Activated T-helper 1 cell treated with anti-CD3 and anti-CD28 coated beads, Interleukin-12 subunit alpha, Interleukin-12 subunit beta, Interleukin-2, Interleukin-4 antibody, amounts not matched to agents 30 ng/mL and 10 ng/mL and 1 ng/mL, durations not matched to agents 14 hours and 24 hours and 36 hours (primary cell): ENCODE measurements at places on chromosomes 12 and 14. TPM values are rescaled to one million over a fixed set of nuclear protein-coding genes. Genes with fewer than 3 reads are reported as not detected.

The GPR84 gene
- 2.3 and 2.4 TPM in 2 replicates for total RNA-seq

- no peak for DNase-seq
Measured at GRCh38 chr14:51701951-51702350, 50.2 kb downstream of the FRMD6 start.

The PTCSC3 gene
- total RNA-seq = not detected in 2 replicates

The NGB gene
- total RNA-seq = not detected in 2 replicates

DNA sequence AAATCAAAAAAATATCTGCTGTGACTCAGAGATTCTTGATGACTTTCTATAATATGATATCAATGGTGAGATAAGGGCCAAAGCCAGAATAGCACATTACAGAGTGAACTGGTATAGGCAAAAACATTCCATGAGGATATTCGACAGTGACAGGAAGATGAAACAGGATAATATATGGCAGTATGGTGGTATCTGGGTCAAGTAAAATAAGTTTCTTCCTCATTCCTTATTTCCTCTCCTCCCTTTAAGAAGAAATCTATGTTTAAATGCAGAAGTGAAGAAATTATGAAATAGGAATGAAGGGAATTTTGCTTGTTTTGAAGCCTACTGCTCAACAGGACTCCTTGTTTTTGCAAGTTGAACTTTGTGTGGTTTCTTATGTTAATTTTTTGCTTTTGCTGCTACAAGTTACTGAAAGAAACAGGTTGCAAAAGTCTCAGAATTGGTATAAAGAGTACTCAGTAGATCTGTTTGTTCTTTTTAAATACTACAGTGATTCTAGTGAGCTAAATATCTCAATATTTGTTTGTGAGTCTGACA lies 7.0 kb downstream of the ACSS3 start:
- DNase-seq = no peak

- DNase-seq = peak; percentile 29
Measured at GRCh38 chr12:88299567-88300101, 157.5 kb downstream of the TMTC3 start.

The PLBD1 gene
- not detected in 2 replicates for total RNA-seq

GRCh38 chr12:90023207-90023900 lies 314.7 kb upstream of the ATP2B1 start:
- DNase-seq = no peak

The AKAP3 gene
- total RNA-seq = 0.65 and 1.1 TPM in 2 replicates

The ZBTB39 gene
- 10.3 and 11.2 TPM in 2 replicates for total RNA-seq

The SOCS2 gene
- total RNA-seq = 28.2 and 28.8 TPM in 2 replicates

- no peak for DNase-seq
Measured at GRCh38 chr12:21323736-21324135, 11.0 kb downstream of the SLCO1A2 start.

The RBP5 gene
- total RNA-seq = 0.51 TPM in 1 of 2 replicates, not detected in the other

DNA sequence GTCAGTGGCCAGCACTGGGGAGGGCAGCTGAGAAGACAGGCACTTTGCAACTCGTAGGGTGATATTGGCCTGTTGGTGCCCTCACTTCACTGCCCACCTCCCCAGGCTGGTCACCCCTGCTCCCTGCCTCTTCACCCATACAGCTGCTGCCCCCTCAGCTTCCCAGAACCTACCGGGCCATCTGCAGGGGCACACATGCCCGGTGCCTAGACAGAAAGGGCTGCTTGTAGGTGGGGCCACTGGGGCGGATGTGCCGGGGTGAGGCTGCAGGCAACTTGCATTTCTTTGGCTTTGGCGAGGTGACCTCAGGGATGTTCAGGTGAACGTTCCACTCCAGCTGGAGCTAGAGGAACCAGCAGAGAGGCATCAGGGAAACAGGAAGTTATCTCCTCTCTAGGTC lies 17.2 kb downstream of the FAM186B start:
- DNase-seq = no peak

The PNN gene
- 111 and 116 TPM in 2 replicates for total RNA-seq

DNA sequence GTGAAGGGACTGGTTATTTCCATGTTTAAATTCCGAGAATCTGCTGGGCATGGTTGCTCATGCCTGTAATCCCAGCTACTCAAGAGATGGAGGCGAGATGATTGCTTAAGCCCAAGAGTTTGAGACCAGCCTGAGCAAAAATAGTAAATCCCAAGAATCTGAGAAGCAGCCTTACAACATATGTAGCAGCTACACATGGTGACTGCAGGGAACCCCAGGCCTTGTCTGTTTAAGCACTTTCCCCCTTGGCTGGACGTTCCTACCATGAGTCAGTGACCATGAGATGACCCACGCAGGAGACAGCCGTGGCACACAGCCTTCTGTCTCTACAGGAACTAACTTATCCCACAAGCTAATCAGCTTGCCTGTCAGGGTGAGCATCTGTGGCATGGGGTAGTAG lies 5.5 kb upstream of the SLC24A4 start:
- no peak for DNase-seq

GRCh38 chr12:69055706-69056105 lies 122.7 kb upstream of the CPM start:
- no peak for DNase-seq

DNA sequence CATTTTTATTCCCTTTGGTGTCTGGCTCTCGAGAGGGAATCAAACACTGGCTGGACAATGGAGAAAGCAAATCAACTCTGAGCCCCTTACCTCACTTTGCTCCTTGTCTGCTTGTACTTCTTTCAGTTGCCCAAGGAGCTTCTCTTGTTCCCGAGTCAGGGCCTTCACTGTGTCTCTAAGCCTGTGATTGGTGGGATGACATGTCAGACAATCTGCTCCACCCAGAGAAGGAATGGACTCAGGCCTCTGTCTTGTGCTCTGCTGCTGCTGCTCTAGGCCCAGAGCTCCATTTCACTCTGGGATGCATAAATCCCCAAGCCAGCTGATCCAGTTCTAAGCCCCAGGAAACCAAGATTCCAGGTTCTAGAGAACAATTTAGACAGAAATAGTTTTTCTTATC lies 7.6 kb downstream of the CALCOCO1 start:
- DNase-seq = no peak

DNA sequence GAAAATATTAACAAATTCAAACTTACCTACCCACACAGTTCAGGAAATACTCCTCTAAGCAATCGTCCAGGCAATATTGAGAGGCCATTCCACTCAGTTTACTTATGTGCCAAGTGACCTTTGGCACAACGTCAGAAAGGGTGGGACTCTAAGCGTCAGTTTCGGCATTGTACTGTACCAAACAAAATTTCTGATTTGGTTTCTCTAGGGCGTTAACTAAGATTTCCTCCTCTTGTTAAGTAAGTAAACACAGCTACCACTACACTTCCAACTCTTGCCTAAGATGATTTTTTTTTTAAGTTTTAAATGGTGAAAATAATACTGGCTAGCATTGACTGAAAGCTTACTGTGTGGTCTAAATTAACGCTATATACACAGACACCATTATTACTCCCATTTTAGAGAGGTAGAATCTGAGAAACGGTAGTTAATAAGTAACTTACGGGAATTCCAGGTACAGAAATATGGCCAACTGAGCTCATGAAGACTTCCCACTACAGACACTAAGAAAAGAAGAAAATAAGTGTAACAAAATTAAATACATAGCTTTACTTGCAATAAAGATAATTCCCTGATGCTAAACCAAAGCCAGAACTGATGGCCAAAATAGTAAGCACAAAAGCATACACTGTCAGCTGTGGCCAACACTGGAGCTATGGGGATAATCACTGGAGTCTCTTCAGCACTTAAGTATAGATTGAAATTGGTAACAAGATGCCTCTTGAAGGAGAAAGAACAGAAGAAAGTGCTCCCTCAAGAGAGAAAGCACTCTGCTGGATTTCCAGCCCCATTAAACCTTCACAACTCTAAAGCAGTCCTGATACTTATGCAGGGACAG lies 76.1 kb downstream of the EPS8 start:
- no peak for DNase-seq

GRCh38 chr12:54560374-54560858 lies 11.0 kb downstream of the PDE1B start:
- peak; percentile 86 for DNase-seq

The WNT5B gene
- total RNA-seq = 1.1 and 2.0 TPM in 2 replicates

The EML5 gene
- total RNA-seq = 1.5 and 1.7 TPM in 2 replicates

GRCh38 chr12:70002097-70002911 lies 177.3 kb downstream of the MYRFL start:
- DNase-seq = no peak

DNA sequence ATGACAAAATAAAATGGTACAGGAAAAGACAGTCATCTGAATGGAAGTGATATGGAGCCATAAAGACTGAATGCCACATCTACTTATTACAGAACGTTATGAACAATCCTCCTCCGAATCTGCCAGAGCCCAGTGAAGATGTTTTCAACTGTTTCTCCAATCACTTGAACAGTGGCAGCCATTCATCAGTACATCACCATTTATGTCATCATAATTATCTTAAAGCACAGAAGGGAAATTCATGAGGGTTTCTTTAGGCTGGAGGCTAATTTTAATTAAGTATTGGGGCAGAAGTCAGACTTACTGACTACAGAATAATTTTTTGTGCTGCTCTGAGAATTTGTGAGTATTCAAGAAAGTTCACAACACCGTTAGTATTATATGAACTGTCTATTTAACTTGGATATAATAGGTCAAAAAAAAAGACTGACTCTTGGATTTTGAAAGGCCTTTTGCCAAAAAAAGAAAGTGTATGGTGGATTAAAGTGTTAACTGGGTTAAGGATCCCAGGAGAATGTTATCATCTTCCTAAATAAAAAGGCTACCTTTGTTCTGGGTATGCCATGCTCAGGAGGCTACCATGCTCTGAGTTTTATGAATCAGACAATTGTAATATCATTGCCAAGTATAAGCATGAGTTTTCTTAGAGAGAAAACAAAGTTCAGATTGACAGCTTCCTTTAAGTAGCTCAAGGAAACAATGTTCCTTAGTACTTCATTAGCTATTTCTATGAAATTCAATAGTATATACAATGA lies 40.1 kb downstream of the PDZRN4 start:
- no peak for DNase-seq

GRCh38 chr12:27785882-27786570 lies 6.0 kb upstream of the MANSC4 start:
- no peak for DNase-seq

- no peak for DNase-seq
Measured at GRCh38 chr14:50874757-50875156, 2.9 kb downstream of the ABHD12B start.

The LRRIQ1 gene
- total RNA-seq = not detected in 2 replicates

The M6PR gene
- 179 and 192 TPM in 2 replicates for total RNA-seq

The SYCP3 gene
- total RNA-seq = 0.44 TPM in 2 replicates

DNA sequence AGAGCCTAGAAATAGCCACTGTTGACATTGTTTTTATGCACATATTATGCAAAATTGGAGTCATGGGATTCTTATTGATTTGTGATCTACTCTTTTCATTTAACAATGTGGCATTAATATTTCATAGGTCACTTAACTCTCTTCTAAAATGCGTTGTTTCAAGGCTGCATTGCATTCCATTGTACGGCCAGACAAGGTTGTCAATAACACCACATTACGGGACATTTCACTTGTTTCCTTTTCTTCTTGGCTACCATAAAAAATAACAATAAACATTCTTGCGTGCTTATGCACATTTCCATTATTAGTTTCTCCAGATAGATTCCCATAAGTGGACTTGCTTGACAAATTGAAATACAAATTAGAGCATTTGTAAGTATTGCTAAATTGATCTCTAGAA lies 120.8 kb upstream of the TMCC3 start:
- DNase-seq = no peak

DNA sequence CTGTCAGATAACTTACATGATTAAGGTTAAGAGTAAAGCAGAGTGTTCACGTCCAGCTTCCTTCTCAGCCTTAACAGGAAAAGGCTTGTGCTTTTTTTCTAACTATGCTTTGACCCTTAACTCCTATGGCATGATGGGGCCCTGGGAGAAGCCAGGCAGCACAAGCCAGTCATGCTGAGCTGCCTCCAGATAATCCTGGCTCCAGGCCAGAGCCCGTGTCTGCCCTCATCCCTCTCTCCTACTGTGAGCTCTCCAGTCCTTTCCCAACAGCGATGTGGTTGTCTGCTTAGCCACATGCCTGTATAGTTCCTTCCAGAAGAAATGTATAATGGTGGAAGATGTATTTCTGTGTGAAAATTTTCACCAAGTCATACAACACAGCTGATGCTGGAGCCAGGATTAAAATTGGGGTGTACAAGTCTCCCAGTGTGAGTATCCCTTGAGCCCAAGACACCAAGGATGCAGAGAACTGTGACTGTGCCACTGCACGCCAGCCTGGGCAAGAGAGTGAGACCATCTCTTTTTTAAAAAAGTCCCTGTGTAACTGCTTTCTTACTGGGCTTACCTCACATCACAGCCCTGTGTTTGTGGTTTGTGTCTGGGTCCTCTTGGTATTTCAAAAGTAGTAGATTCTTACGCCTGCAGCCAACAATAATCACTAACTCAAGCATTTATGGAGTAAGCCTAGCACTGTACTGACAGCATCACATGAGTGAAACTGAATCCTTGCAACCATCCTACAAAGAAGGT lies 7.9 kb upstream of the ITFG2 start:
- DNase-seq = no peak

GRCh38 chr14:72033365-72033764 lies 101.1 kb downstream of the RGS6 start:
- DNase-seq = no peak

DNA sequence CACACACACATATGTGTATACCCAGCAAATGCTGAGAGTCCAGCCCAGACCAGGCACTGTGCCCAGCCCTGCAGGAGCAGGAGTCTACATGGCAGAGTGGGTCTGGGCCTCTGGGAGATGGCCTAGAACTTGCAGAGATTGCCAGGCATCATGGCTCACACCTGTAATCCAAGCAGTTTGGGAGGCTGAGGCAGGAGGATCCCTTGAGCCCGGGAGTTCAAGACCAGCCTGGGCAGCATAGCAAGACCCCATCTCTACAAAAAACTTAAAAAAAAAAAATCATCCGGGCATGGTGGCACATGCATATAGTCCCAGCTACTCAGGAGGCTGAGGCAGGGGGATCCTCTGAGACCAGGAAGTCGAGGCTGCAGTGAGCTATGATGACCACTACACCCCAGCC lies 20.8 kb upstream of the MLXIP start:
- no peak for DNase-seq

- no peak for DNase-seq
Measured at GRCh38 chr12:95820096-95820703, 29.6 kb upstream of the NTN4 start.

The HOXC9 gene
- not detected in 2 replicates for total RNA-seq

- DNase-seq = no peak
Measured at GRCh38 chr14:64812412-64812811, 67.3 kb downstream of the SPTB start.

GRCh38 chr12:108333898-108334699 lies 5.0 kb downstream of the CMKLR1 start:
- DNase-seq = no peak

- no peak for DNase-seq
Measured at GRCh38 chr14:75793806-75794205, 132.8 kb downstream of the TTLL5 start.

The TOMM20L gene
- not detected in 2 replicates for total RNA-seq

The SIX6 gene
- not detected in 2 replicates for total RNA-seq

DNA sequence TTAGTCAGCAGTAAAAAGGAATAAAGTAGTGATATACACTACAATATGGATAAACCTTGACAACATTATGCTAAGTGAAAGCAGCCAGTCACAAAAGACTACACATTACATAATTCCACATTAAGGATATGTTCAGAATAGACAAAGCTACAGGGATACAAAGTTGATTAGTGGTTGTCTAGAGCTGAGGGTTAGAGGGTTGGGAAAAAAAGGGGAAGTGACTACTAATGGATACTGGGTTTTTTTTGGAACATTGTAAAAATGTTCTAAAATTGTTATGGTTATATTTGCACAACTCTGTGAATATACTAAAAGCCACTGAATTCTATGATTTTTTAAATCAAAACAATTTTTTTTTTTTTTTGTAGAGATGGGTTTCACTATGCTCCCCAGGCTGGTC lies 4.8 kb upstream of the NGDN start:
- no peak for DNase-seq

GRCh38 chr12:123253641-123254459 lies 17.8 kb downstream of the CDK2AP1 start:
- DNase-seq = no peak
